ENCODE measurements at places on chromosomes 11 and 22.

- DNase-seq = no peak
These were observed 3.9 kb downstream of the CDC45 start for GRCh38 chr22:19483481-19484244.

- DNase-seq = no peak
These were observed 3.5 kb downstream of the GATD1 start for GRCh38 chr11:773830-774229.

DNA sequence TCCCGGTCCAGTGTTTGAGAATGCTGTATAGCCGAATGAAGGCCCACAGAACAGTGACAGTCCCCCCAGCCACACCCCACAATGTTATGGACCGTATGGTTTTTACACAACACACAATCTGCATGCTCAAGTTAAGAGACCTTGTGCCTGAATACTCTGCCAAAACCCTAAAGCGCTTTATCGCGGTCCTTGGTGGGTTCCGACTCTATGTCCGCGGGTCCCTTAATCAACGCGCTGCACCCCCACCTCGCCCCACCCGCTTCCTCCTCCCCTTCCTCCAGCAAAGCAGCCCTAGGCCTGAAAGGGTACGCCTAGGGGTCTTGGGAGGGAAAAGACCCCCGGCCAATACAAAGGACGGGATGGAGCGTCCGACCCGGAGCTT is 442 bp downstream of the COPB1 start:
- DNase-seq = peak; percentile 14

- DNase-seq = no peak
These were observed 29.5 kb downstream of the MMP27 start for GRCh38 chr11:102676084-102676483.

- no peak for DNase-seq
These were observed 11.8 kb upstream of the SWAP70 start for GRCh38 chr11:9651899-9652748.

DNA sequence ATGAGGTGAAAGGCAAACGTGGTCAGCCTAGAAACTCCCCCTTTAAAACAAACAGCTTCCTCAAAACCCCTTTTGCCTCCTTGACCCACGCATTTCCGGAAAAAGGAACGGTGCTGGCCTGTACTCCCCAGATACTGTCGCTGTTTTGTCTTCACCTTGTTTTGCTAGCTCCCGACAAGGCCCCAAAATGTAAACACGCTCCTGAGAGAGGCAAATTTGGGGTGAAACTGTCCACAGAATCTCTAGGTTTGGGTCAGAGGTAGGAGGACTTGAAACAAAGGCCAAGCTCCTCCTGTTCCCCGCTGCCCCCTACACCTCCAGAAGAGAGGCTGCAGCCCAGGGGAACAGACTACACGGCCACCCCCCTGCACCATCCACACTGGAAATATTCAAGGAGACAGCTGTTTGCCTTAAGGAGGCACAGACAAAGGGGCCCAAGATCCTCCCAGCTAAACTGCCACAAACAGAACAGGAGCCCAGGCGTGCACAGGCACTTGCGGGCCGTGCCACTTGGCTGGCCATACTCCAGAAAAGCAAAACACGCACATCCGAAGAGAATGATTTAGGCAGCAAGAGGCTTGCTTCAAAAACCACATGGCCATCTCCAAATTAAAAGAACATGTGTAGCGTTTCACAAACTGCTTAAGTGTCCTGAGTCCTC is 160.5 kb upstream of the GRK3 start:
- DNase-seq = no peak

GRCh38 chr11:102986815-102987214 is 31.3 kb upstream of the MMP13 start:
- no peak for DNase-seq

GRCh38 chr22:20026204-20026908 is 5.4 kb downstream of the TANGO2 start:
- no peak for DNase-seq

GRCh38 chr11:37406651-37407050 is 808.6 kb upstream of the RAG2 start:
- DNase-seq = no peak

- no peak for DNase-seq
These were observed 241.4 kb downstream of the BRD1 start for GRCh38 chr22:49586244-49586748.

DNA sequence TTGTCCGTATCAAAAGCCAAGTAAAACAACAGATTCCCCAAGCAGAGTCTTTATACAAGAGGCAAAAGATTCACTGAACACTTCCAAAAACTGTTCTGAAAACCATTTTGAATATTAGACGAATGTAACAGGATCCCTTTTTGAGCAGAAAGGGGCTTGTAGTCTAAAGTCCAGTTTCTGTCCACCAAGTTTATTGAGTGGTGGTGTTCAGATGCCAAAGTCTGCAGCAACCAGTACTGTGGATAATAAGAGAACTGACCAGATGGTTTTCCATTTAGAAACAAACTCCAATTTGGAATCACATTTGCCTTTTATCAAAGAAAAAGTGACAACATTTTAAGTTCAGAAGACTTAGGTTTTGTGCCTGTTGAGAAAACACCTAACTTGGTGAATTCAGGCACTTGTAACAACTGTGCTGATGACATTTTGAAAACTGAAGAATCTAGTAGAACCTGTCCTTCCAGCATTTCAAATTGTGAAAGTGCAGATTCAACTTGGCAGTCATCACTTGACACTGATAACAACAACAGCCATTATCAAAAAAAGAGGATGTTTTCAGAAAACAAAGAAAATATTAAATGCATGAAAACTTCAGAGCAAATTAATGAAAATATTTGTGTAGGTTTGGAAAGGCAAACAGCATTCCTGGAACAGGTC is 217.1 kb downstream of the CSNK2A3 start:
- DNase-seq = no peak

GRCh38 chr11:71395263-71395560 is 53.0 kb downstream of the DHCR7 start:
- DNase-seq = no peak

GRCh38 chr11:120775986-120776951 is 247.6 kb upstream of the TBCEL start:
- DNase-seq = no peak

GRCh38 chr22:30605449-30606110 is 1.4 kb upstream of the TCN2 start:
- DNase-seq = no peak

- no peak for DNase-seq
These were observed 76.7 kb upstream of the KCNQ1OT1 start for GRCh38 chr11:2776351-2777061.

- DNase-seq = no peak
These were observed 257.4 kb upstream of the LRRC4C start for GRCh38 chr11:41716862-41717261.

DNA sequence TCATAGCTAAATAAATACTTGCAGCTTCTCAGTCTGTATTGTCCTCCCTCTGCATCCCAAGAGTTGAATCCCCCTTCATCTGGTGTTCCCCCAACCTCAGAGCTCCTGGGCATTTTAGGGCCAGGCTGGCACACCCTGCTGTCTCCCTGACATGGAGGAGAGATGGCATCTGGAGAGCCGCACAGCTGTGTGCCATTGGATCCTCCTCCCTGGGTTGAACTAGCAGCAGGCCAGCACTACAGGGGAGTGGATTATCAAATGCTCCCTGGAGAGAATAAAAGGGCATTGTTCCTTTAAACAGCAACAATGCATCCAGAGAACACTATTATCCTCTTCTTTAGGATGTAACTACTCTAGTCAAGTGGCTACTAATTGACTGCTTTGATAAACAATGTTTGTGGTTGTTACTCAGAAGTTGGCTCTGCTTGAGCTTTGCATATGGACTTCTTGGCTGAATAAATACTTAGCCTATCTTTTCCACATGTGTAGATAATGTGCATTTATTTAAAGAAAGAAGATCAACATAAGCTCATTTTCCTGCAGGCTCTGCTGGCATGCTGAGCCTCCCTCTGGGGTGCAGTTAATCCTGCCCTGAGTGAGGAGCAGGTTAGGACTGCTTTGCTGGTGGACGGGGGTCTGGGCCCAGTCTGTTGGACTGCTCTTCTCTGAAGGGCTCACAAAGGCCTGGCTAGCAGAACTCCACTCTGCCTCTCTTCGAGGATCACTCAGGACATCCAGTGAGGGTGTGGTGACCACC is 897.2 kb downstream of the TBC1D22A start:
- no peak for DNase-seq

- DNase-seq = no peak
These were observed 10.0 kb downstream of the OR51L1 start for GRCh38 chr11:5004424-5005274.
